CD4-positive, alpha-beta memory T cell (primary cell): ENCODE measurements at places on chromosomes 3 and 15.

- no peak for DNase-seq
Observed at GRCh38 chr3:174251681-174252080, 607.5 kb upstream of the NAALADL2 start.

- no peak for DNase-seq
Observed at GRCh38 chr3:68973639-68974038, 39.8 kb downstream of the EOGT start.

GRCh38 chr3:31853580-31853979 lies 127.5 kb downstream of the OSBPL10 start:
- DNase-seq, result no peak

DNA sequence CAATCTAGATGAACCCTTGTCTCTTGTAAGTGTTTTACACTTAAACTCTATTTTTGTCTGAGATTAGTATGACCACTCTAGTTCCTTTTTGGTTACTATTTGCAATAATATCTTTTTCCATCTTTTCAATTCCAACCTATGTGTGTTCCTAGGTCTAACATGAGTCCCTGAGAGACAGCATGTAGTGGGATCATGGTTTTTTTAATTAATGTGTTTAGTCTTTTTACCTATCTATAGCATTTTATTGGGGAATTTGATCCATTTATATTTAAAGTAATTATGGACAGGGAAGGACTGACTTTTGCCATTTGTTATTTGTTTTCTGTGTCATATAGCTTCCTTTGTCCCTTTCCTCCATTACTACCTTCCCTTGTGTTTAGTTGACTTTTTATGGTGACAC lies 21.7 kb downstream of the TNFSF10 start:
- DNase-seq, result no peak

DNA sequence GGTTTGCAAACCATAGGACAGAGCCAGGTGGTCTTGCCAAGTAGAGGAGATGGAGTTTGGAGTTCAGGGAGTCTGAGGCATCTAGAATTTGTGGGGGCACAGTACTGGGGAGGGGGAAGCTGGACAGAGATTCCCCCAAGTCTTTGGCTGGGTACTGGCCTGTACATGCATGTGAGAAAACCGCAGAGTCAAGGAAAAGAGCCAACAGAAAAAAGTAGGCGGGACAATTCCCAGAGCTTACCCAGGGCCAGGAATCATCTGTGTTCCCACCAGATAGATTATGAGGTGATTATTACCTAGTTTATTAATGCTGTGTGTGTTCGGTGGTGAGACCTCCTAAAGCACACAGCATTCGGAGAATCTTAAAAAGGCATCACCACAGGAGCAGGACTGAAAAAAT lies 11.3 kb downstream of the LYSMD4 start:
- no peak for DNase-seq

GRCh38 chr3:171615281-171615680 lies 155.1 kb upstream of the TNIK start:
- DNase-seq, result no peak

DNA sequence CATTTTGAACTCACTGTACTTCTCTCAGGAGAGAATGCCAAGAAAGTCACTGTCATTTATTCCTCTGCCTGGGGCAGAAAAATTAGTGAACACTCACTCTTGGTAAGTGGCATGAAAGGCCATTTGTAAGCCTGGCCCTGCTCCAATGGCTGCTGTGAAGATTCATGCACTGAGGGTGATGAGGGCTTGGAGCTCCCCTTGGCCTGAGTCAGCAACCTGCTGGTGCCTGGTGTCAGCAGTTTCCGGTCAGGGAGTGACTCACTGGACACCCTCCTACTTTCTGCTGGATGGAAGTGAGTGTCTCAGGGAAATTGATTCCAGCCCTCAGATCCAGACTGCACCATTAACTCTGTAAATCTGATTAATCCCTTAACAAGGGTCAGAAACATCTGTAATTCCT lies 37.6 kb downstream of the TRA2B start:
- no peak for DNase-seq
